SK-MEL-5 (cell line): ENCODE measurements at places on chromosomes 1 and 21. TPM values are rescaled to one million over a fixed set of nuclear protein-coding genes. Genes with fewer than 3 reads are reported as not detected.

Gene S100A3
- total RNA-seq = 0.63 TPM in 1 of 2 replicates, not detected in the other

Gene SSR2
- total RNA-seq = 350 and 401 TPM in 2 replicates

Gene CFHR2
- total RNA-seq = not detected in 2 replicates

Gene NES
- 81.0 and 97.4 TPM in 2 replicates for total RNA-seq

Gene PTGS2
- 1.4 and 1.9 TPM in 2 replicates for total RNA-seq

Gene SELP
- total RNA-seq = not detected in 2 replicates

Gene FAM167B
- 45.5 and 50.6 TPM in 2 replicates for total RNA-seq

Gene HYI
- 0.74 and 2.5 TPM in 2 replicates for total RNA-seq

Gene SON
- total RNA-seq = 94.1 and 133 TPM in 2 replicates

Gene GUCA2A
- total RNA-seq = not detected in 2 replicates

Gene ELAVL4
- total RNA-seq = 0.05 and 0.16 TPM in 2 replicates

Gene OR2T33
- not detected in 2 replicates for total RNA-seq

Gene EPHB2
- 0.67 and 1.3 TPM in 2 replicates for total RNA-seq

Gene IL12RB2
- 28.6 and 29.8 TPM in 2 replicates for total RNA-seq

Gene LCE3D
- not detected in 2 replicates for total RNA-seq
